Stimulated activated memory B cell treated with anti-CD40 and anti-IgM and Interleukin-4, amounts not matched to agents 10 μg/mL and 1 μg/mL and 100 μg/mL, for 72 hours (primary cell): ENCODE measurements at places on chromosomes 16 and 17.

- ATAC-seq: no peak
These were observed 1.9 kb upstream of the FGF11 start for GRCh38 chr17:7437369-7437863.

DNA sequence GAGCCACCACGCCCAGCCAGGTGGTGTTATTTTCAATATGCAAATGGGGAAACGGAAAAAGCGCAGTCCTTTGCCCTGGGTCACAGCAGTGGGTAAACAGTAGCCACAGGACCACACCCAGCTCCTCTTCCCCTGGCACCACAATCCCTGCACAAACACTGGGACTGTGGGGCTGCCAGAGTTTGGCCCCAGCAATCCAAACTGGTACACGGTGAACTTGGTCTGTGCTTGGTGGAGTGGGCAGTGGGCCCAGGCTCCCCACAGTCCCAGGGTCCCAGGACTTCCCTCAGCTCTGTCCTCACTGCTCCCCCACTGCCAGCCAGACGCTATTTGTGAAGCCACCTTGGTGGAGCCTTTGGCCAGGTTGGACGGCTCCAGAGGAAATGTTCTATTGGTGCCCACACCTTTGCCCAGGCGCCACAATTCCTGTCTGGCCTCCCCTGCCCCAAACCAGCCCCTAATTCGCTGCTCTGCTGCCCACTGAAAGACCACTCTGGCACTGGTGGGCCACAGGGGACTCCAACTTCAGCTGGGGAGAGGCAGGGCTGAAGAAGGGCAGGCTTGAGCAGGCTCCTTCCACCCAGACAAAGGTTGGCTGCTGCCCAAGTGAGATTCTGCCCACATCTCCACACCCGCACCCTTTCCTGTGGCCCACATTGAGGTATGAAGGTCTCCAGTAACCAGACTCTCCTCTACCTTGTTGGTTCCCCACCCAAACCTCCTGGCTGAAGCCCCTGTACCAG, 2.1 kb downstream of the CHAD start:
- ATAC-seq: peak; percentile 52

DNA sequence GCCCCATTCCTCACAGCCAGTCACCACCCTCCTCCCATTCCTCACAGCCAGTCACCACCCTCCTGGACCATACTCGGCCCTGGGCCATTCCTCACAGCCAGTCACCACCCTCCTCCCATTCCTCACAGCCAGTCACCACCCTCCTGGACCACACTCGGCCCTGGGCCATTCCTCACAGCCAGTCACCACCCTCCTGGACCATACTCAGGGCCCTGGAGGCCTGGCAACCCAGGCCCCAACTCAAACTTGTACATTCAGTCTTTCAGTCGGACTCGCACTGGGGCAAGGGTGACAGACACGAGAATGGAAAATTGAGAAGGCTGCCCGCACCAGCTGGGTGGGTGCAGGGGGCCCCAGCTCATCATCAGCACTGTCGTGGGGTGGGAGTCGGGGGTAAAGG, 30.4 kb upstream of the FOXK2 start:
- no peak for ATAC-seq

DNA sequence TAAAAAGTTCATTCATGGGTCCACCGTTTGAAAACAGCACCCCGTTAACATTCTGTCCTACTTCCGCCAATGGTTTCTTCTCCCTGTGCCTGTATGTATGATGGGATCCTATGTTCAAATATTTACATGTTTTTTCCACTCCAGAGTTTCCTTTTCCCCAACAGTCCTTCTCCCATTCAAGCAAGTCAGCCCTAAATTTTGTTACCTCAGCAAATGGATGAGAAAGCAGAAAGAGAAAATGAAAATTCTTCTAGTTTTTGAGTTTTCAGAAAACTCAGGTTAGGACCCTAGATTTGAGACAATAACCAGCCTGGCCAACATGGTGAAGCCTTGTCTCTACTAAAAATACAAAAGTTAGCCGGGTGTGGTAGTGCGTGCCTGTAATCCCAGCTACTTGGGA, 3.5 kb upstream of the ERN2 start:
- no peak for ATAC-seq

GRCh38 chr17:28478712-28479615, 5.5 kb downstream of the SLC13A2 start:
- ATAC-seq: no peak

DNA sequence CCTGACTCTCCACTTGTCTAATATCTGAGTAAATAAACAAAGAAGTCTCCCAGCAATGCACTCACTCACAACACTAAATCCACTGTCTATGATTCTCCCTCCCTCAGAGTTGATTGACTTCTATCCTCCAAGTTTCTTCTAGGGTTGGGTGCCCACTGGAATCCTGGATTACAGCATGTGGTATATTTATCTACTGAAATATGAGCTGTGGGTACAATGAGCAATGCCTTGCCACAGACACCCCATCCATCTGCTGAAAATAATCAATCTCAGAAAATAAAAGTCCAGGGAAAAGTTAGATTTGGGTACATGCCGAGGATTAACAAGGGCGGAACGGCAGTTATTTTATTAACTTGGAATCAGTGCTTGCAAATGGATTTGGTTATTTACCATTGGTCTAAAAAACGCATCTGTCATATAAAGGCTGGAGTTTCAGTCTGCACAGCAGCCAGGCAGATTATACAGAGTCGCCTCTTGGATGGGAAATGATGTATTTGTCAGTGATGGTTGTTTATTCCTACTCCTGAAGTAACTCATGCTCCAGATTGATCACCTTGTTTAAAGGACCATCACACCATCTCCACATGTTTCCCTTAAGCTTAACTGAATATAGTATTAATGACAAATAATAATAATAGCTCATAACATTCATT, 193.9 kb upstream of the SOX9 start:
- ATAC-seq: no peak

DNA sequence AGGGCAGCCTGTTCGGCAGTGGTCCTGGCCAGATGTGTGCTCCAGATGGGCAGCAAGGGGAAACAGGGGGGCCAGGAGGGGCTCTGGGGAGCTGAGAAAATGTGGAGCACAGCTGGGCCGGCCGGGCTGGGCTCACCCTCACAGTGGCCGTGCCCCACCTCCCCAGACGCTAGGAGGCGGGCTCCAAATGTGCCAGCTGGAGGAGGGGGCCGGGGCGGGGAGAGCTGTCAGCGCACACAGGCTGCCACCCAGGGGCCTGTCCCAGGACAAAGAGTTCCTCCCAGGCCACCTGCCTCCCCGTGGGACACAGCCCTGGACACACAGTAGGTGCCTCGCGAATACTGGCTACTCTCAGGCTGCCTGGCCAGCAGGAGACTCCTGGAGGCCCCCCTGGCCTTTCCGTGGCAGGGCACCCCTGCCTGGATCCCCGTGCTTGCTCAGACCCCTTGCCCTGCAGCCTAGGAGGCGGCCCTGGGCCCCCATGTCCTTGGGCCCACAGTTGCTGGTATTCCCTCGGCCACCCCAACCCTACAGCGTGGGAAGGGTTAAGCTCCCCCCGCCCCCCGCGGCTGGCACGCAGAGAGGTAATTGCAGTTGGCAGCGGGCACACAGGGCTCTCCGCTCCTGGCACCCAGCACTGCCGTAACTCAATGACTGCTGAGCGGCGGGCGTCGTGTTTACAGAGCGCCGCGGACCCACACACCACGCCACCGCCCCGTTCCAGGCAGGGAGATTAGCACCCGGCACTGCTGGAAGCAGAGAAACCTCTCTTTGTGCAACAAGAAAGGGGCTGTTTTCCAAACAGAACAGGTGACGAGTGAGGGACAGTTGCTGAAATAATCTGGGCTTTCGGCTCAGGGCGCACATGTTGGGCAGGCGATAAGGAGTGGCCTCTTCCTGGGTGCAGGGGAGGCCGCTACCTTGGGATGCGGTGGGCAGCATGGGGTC, 32.2 kb downstream of the BAHCC1 start:
- ATAC-seq: no peak

GRCh38 chr16:20023190-20023589, 50.5 kb downstream of the GPR139 start:
- no peak for ATAC-seq

- ATAC-seq: no peak
These were observed 3.2 kb downstream of the NAGS start for GRCh38 chr17:44007346-44008204.

GRCh38 chr17:81131486-81132196, 33.7 kb upstream of the PVALEF start:
- ATAC-seq: no peak

- ATAC-seq: peak; percentile 89
These were observed 107.1 kb downstream of the AMFR start for GRCh38 chr16:56317998-56318826.

- ATAC-seq: peak; percentile 68
These were observed at the start of gene KIF19 for GRCh38 chr17:74325743-74326379. KIF19 (plus strand) TSS chr17:74326226; CDS start chr17:74326350, 124 bp downstream.
